ENCODE measurements at places on chromosomes 1 and 21.

DNA sequence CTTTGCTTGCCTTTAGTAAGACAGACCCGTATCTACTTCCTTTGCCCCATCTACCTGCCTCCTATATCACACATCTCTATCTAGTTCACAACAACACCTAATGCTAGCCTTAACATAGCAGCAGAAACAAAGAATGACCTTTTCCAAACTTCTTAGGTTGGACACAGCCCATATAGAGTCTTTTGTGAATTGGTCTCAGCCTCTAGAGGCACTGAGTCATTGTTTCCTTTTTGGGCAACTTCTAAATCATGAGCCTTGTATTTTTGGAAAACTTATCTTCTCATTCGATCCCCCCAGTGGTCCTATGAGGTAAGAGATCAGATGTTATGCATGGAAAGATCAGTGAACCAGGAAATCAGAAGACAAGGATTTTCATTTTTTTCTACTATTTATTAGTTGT is 679.4 kb upstream of the USP24 start:
- no peak for DNase-seq

- no peak for DNase-seq
Measured at GRCh38 chr1:186790101-186790500, 38.6 kb upstream of the PLA2G4A start.

- DNase-seq, result no peak
Measured at GRCh38 chr1:181124291-181124751, 35.8 kb downstream of the IER5 start.

GRCh38 chr21:20519076-20519475 is 479.1 kb upstream of the NCAM2 start:
- DNase-seq, result no peak

- no peak for DNase-seq
Measured at GRCh38 chr1:199020904-199021303, 382.1 kb downstream of the PTPRC start.

- DNase-seq, result no peak
Measured at GRCh38 chr1:58396150-58396549, 150.4 kb downstream of the OMA1 start.

DNA sequence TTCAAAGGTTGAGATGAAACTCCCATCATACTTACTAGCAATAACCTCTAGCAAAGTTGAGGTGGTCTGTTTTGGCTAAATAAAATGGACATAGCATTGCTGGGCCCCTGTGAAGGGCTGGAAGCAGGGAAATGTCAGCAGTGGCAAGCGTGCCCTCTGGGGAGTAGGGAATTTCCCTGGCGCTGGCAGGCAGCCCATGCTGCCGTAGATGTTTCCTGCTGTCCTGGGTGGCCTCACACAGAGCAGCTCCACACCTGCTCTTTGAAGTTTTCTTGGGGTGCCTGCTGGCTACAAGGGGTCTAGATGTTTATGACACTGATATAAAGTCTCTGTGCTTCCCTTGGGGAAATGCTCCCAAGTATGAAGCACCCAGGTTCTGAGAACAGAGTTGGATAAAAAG is 30.2 kb downstream of the ADARB1 start:
- DNase-seq, result no peak

DNA sequence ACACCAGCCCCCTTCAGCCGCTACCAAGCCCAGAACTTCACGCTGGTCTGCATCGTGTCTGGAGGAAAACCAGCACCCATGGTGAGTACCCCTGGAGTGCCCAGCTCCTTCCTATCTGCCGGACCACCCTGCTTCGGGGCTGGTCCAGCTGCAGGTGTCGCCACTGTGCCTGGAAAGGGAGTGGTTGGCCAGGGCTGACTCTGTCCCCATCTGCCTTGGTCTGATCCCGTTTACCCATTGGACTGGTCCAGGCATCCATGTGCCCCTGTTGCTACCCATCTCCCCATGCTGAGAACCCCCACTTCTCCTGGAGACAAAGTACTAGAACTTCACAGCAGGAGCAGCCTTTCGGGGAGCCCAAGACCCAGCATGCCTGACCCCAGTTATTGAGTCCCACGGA is 118.6 kb upstream of the KLHDC7A start:
- DNase-seq, result no peak

DNA sequence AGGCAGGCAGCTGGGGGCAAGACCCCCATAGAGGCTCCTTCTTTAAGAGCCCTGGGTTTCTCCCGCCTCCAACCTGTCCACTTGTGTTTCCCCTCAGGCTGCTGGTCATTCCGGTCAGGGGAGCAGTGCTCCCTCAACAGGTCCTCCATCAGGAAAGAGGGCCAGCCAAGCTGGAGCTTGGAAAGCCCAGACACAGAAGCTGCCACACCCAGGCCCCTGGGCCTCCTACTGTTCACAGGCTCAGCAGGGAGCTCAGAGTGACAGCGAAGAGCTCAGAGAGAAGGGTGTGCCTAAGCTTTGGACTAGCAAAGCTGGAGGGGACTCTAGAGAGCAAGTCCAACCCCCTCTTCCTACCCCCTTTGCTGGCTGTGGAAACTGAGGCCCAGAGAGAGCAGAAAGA is 10.3 kb upstream of the CDCP2 start:
- DNase-seq, result no peak

GRCh38 chr1:66788231-66788939 is 12.7 kb downstream of the INSL5 start:
- no peak for DNase-seq

DNA sequence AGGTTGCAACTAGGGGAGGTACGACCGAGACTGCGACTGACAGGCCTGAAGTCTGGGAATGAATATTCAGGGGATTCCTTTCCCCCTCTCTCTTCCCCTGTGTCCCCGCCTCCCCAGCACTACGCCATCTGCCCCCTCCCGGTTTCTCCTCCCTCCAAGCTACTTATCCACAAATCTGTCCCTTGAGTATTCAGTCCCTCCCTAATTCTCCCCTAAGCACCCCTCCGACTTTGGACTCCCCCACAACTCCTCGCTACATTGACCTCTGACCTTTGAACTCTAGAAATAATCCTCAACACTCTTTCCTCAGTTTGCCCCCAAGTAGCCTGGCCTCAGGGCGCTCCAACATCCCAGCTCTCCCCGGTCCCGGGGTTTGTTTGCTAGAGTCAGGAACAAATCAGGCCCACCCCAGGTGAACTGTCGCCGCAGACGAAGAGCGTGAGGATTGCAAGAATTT is 393 bp downstream of the LYSMD1 start:
- no peak for DNase-seq

- DNase-seq, result no peak
Measured at GRCh38 chr21:41868062-41868710, 11.0 kb downstream of the PRDM15 start.

- DNase-seq, result no peak
Measured at GRCh38 chr1:209505044-209505443, 78.5 kb upstream of the CAMK1G start.

- no peak for DNase-seq
Measured at GRCh38 chr1:215612391-215612790, 45.3 kb downstream of the KCTD3 start.

GRCh38 chr1:197559244-197559643 is 216.0 kb downstream of the DENND1B start:
- DNase-seq, result no peak

GRCh38 chr1:240644732-240645131 is 32.8 kb upstream of the GREM2 start:
- no peak for DNase-seq

- DNase-seq, result no peak
Measured at GRCh38 chr1:167251472-167251871, 30.8 kb downstream of the POU2F1 start.

- no peak for DNase-seq
Measured at GRCh38 chr1:74714429-74715235, 18.2 kb downstream of the CRYZ start.

DNA sequence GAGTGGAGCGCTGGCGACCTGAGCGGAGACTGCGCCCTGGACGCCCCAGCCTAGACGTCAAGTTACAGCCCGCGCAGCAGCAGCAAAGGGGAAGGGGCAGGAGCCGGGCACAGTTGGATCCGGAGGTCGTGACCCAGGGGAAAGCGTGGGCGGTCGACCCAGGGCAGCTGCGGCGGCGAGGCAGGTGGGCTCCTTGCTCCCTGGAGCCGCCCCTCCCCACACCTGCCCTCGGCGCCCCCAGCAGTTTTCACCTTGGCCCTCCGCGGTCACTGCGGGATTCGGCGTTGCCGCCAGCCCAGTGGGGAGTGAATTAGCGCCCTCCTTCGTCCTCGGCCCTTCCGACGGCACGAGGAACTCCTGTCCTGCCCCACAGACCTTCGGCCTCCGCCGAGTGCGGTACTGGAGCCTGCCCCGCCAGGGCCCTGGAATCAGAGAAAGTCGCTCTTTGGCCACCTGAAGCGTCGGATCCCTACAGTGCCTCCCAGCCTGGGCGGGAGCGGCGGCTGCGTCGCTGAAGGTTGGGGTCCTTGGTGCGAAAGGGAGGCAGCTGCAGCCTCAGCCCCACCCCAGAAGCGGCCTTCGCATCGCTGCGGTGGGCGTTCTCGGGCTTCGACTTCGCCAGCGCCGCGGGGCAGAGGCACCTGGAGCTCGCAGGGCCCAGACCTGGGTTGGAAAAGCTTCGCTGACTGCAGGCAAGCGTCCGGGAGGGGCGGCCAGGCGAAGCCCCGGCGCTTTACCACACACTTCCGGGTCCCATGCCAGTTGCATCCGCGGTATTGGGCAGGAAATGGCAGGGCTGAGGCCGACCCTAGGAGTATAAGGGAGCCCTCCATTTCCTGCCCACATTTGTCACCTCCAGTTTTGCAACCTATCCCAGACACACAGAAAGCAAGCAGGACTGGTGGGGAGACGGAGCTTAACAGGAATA is 4.2 kb downstream of the TFAP2E start:
- DNase-seq, result no peak

GRCh38 chr21:16071761-16072160 is 342.0 kb downstream of the USP25 start:
- no peak for DNase-seq

DNA sequence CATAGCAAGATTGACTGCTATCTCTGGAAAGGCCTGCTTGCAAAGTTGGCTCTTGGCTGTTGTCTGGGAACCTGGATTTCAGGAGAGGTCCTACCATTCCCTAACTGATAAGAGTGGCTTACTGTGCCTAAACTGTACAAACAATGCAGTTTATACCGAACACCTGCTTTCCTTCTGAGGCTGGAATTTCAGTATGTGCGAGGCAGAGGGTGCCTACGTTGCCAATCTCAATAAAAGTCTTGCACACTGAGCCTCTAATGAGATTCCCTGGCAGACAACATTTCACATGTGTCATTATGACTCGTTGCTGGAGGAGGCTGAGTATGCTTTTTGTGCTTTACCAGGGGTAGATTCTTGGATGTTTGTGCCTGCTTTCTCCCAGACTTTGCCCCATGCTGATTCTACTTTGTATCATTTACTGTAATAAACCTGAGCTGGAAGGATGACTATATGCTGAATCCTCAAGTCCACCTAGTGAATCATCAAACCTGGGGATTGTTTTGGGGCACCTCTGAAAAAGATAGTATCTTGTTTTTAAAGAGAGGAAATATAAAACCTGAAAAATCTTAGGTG is 58.9 kb upstream of the GNG4 start:
- DNase-seq, result no peak

DNA sequence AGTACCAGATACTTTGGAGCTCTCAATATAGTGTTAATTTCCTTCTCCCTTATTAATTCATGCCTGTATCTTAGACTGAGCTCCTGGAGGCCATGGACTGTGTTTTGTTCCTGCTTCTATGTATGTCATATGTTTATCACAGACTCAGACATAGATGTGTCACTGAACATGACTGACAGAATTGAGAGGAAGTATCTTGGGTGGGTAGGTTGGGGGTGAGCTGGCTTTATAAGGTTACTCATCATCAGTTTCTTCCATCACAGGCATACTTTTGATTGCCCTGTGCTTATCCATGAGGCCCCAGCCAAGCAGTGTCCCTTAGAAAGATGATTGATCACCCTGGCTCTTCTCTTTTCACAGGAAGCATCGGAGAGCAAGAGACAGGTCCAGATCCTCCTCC is 5.6 kb upstream of the SH3D21 start:
- DNase-seq, result no peak

- no peak for DNase-seq
Measured at GRCh38 chr1:105137543-105138457, 1388.1 kb downstream of the AMY1C start.

DNA sequence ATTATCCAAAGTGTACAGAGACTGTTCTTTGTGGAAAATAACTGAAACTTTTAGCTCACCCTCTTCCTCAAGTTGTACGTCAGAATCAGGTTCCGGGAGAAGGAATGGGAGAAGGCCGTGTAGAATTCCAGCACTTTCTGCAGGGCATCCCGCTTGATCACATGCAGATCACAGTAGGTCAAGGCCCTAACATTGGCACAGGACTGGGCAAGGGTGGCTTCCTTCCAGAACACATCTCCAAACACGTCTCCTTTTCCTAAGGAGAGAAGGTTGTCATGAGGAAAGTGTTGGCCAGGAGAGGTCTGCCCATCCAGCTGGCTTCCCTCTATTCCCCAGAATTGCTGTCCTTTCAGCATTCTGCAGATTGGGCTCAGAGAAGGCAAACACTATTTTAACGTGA is 358.7 kb downstream of the KCNH1 start:
- DNase-seq, result no peak

GRCh38 chr1:196607981-196608380 is 259 bp downstream of the KCNT2 start:
- peak; percentile 10 for DNase-seq

- DNase-seq, result no peak
Measured at GRCh38 chr1:156920233-156921052, at the start of gene LRRC71. Gene LRRC71, plus strand, starts transcription at chr1:156920632. Its CDS starts 172 bp downstream, at chr1:156920804.

Data from urinary bladder (tissue), 4 donors.